ENCODE measurements at places on chromosomes 5 and 9. TPM values are rescaled to one million over a fixed set of nuclear protein-coding genes. Genes with fewer than 3 reads are reported as not detected.
A peak's percentile ranks its signal among the peaks of the same experiment; 100 is the strongest.

The ABHD17B gene
- total RNA-seq = 28.1 TPM

- no peak for DNase-seq
These were observed 87.2 kb downstream of the PGM5 start for GRCh38 chr9:68443624-68444023.

DNA sequence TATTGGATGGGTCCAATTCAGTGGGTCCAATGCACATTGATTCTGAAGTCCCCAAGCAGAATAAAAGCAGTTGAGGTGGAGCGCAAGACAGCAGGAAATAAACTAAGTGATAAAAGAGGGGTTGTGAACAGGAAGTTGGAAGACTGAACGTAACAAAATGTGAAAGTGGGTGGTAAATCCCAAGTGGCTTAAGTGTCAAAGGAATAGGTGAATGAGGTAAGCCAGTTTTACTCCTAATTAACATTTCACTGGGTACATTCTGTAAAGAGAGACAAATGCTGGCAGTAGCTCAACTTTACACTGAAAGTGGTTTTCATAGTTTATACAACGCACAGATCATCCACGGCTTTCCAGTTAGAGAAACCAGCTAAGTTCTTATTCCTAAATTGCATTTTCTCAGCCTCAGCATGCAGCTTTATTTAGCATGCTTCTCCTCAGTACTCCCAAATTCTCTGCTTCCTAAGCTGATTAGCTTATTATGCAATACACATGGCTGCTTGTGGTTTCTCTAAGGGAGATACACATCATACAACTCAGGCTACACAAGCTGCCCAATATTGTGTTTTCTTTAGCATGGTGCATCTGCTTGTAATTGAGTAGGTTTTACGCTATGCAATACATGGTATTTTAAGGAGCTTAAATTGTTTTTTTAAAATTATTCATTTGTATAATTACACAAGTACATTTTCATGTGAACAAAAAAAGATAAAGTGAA is 34.2 kb upstream of the HSD17B4 start:
- no peak for DNase-seq

GRCh38 chr9:130327781-130328348 is 62.3 kb downstream of the HMCN2 start:
- DNase-seq = peak; percentile 46

GRCh38 chr9:105887679-105888078 is 193.3 kb downstream of the TMEM38B start:
- no peak for DNase-seq

GRCh38 chr9:89718176-89718575 is 113.4 kb downstream of the GADD45G start:
- DNase-seq = no peak

The UGCG gene
- total RNA-seq = 32.3 TPM

GRCh38 chr5:126780165-126780827 is 3.4 kb downstream of the LMNB1 start:
- peak; percentile 47 for DNase-seq

- no peak for DNase-seq
These were observed 268.2 kb downstream of the MAST4 start for GRCh38 chr5:66864240-66864884.

DNA sequence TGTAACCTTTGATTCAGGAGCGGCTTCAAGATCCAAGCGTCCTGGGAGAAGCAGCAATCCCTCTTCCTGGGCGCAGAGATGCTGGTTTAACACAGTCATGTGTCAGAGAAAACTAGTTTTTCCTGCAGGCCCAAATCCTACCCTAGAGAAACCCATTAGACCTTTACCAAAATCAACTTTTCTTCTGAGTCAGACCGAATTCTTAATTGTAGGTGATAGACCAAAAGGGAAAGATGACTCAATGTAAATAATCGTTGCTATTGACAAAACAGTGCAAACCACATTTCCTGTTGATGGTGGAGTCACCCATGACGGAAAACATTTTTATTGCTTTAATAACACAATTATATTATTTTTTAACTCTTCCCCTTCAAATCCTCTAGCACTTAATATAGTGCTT is 40.1 kb downstream of the SLC1A1 start:
- no peak for DNase-seq

GRCh38 chr5:181152406-181152805 is 5.0 kb downstream of the OR2V2 start:
- no peak for DNase-seq

DNA sequence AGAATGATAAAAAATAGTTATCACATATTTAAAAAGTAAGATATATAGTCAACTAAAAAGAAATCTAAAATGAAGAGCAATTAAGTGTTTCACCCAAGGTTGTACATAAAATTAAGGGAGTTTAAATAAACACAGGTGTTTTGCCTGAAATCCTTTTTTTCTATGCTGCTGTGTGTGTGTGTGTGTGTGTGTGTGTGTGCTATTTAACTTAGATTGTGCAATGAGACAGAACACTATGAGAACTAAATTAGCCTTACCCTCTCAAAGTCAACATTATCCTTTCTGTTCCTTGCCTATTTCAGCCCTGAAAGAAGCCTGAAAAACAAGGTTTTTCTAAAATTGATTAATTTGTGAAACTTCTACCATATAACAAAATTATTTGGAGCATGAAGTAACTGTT is 516.2 kb downstream of the ELAVL2 start:
- no peak for DNase-seq

The PTBP3 gene
- 126 TPM for total RNA-seq

DNA sequence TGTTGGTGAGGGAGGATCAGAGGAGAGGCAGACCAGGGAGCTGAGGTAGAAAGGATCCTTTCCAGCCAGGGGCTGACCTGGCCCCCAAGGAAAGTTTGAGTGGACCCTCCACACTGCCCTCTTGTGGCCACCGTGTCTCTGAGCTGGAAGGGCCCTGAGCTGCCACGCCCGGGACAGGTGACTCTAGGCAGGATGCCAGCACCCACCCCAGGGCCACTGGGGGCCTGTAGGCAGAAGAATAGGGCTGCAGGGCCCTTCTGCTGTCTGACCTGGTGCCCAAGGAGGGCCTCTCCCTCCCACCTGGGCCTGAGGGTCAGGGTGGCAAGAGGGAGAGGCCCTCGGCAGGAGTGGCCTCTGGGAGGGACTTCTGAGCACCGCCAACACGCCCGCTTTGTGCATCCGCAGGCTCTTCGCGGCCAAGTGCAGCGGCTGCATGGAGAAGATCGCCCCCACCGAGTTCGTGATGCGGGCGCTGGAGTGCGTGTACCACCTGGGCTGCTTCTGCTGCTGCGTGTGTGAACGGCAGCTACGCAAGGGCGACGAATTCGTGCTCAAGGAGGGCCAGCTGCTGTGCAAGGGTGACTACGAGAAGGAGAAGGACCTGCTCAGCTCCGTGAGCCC is 76.8 kb downstream of the LMX1B start:
- DNase-seq = peak; percentile 73

The HTR4 gene
- total RNA-seq = 19.0 TPM
